ENCODE measurements at places on chromosomes 1 and 21.
A peak's percentile ranks its signal among the peaks of the same experiment; 100 is the strongest.

- DNase-seq: no peak
Measured at GRCh38 chr1:20110679-20111078, 8.7 kb downstream of the PLA2G2D start.

DNA sequence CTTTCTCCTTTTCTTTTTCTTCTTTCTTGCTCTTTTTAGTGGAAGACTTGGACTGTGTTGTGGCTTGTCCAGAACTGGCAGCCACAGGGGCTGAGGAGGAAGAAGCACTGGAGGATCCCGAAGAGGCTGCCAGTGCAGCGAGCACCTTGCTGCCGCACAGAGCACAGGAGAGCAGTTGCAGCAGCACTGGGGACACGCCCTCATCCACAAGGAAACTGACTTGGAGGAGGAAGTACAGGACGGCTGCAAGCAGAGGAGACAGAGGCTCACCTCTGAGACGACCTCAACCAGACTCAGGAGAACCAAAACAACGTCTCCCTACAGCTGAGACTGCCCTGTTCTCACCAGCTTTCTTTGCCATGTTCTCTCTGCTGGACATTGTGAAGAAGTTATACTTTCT lies 88.9 kb downstream of the UBR4 start:
- DNase-seq: no peak

DNA sequence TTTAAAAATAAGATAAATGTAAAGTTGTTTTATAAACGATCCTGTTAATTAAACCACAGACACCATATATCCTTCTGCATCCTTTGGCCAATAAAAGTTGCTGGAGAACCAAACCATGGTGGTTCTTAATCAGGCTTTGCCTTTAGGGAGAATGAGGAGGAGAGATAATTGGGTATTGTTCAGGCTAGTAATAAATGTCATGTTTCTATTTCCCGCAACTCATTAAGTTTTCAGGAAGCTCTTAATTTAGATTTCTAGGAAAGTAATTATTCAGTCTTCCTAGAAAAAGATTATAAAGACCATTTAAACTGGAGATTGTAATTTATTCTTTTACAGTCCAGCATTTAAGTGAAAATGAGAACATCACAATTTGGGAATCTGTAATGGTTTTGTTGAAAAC lies 34.5 kb downstream of the RAB4A start:
- no peak for DNase-seq

DNA sequence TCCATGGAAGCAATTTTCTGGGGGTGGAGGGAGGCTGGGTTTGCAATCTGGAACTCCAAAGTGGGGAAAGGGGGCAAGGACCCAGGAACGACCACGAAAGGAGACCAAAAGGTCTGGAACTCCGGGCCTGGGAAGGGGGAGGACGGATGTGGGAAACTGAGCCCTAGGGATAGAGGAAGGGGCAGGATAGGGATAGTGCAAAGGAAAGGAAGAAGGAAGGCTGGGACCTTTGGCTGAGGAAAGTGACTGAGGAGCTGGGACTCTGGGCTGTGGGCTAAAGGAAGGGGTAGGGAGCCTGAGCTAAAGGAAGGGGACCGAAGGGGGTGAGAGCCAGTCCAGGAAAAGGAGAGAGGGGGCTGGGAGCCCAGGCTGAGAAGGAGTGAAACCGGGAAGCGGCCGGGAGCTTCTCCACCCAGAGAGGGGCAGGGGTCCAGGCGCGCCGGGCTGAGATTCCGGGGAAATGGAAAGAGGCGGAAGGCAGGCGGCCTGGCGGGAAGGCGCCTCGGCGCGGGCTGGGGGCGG lies 395 bp downstream of the SLC9A1 start:
- DNase-seq: no peak

- DNase-seq: peak; percentile 16
Measured at GRCh38 chr21:15617964-15618363, 111.8 kb upstream of the USP25 start.

DNA sequence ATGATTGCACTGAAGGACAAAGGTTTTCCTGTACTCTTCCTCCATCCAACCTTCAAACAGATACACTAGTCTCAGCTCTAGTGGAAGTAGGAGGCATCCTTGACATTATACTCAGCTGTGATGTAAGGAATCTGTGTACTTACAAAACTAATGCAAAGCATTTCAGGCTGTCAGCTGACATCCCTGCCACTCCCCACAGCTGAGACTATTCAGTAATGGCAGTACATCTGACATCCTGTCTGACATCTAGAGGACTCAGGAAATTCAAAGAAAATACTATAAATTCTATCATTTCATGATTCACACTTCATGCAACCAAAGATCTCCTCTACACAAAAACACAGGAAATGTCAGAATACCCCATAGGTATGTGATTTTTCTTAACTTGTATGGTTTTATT lies 325.8 kb downstream of the SMYD3 start:
- DNase-seq: no peak

DNA sequence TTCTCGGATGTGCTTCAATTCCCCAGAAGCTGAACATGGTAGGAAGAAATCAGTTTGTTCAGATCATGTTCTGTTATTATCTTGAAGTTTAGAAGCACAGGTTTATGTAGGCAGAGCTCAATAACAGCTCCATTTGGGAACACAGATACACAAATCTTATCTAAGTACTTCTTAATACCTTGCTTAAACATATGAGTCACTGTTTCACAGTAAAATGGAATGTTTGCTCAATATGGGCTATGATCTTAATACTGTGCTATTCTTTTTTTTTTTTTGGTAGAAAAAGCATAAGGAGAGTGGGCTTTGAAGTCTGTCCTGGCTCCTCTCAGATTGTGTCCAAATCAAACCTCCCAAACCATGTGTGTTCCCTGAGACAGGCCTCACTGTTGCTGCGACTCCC lies 13.4 kb downstream of the PROK1 start:
- no peak for DNase-seq

- DNase-seq: no peak
Measured at GRCh38 chr1:36752431-36752830, 269.7 kb upstream of the CSF3R start.

DNA sequence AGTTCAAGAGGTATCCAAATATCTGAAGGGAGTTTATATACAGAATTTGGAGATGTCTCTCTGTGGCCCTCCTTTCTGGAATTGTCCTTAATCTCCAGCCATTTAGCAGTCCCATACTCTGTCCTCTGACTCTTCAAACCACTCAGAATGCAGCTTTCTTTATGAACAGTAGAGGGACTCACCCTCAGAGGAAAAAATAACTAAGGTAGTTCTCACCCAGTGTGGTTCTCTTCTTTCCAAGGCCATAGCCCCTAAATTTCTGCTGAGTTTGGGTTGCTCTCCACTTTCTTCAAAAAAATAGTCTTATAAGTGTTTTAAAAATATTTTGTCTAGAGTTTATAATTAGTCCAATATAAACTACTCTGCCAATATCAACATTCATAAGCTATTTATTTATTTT lies 369.7 kb downstream of the MATN1 start:
- DNase-seq: no peak

- no peak for DNase-seq
Measured at GRCh38 chr1:74162333-74162732, 35.6 kb downstream of the LRRIQ3 start.

DNA sequence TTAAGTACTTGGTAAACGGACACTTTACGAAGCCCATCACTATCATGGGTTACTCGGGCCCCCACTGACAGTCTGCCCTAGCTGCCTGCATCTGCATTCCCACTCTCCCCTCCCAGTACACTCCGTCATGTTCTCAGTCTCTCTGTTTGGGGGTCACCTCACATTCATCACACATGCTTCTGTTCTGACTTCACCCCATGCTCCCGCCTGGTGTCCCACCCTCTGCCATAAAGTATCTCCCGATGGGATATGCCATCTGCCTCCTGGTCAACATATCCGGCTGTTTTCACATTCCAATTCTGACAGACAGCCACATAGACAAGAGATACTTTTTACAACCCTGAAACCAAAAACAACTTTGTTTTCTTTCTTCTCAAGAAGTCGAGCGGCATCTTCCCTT lies 1.0 kb downstream of the OLFML2B start:
- DNase-seq: no peak

GRCh38 chr1:245768596-245768995 lies 613.8 kb downstream of the KIF26B start:
- DNase-seq: no peak

- DNase-seq: no peak
Measured at GRCh38 chr21:17828223-17828622, 9.1 kb upstream of the C21orf91 start.

- no peak for DNase-seq
Measured at GRCh38 chr1:29490204-29490934, 254.0 kb downstream of the PTPRU start.

GRCh38 chr21:43703035-43703880 lies 15.7 kb upstream of the PDXK start:
- no peak for DNase-seq

DNA sequence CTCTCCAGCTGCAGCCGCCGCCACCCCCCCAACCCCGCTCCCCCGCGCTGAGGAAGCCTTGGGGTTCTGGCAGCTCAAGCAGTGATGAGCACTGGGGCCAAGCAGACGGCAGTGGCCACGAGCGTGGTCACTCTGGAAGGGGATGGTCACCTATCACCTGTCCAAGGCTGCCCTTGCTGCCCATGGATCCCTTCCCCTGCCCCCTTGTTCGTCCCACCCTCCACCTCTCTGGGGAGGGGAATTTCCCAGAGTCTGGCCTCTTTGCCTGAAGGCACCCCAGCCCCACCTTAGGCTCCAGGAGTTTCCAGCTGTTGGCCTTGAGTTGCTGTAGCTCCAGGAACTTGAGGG lies 7.2 kb upstream of the SMIM12 start:
- DNase-seq: no peak

- DNase-seq: no peak
Measured at GRCh38 chr1:196433000-196433399, 175.2 kb downstream of the KCNT2 start.

DNA sequence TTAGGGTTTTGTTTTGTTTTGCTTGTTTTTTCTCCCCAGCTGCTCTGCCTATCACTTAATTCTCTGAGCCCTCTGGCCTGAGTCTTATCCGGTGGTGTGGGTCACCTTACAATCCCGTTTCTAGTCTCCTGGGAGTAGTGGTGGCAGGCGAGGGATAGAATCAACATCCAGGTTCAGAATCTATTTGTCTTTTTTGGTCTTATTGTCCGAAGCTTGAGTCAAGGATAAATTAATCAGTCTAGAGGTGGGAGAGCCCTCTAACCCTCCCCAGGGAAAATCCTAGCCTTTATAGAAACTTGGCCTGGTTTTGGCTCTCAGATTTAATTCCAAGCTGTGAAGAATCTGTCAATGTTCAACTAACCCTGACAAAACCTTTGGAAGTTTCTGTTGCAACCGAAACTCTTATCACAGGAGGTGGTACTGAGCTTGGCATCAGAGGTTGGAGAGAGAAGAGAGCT lies 246.3 kb downstream of the FGGY start:
- no peak for DNase-seq

DNA sequence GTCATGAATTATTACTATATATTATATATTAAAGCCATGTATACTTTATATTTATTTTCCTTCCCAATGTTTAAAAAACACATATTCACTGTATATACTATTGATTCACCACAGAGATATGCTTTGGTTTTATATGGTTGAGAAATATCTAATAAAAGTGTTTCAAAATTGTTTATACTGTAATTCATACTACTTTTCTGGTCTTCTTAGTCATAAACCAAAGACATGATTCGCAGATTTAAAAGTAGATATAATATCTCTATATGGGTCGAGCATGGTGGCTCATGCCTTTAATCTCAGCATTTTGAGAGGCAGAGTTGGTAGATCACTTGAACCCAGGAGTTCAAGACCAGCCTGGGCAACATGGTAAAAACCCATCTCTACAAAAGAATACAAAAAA lies 738.4 kb downstream of the USP25 start:
- no peak for DNase-seq

- no peak for DNase-seq
Measured at GRCh38 chr1:182195733-182196132, 134.2 kb upstream of the ZNF648 start.

- no peak for DNase-seq
Measured at GRCh38 chr1:38724160-38725131, 135.1 kb downstream of the RRAGC start.

DNA sequence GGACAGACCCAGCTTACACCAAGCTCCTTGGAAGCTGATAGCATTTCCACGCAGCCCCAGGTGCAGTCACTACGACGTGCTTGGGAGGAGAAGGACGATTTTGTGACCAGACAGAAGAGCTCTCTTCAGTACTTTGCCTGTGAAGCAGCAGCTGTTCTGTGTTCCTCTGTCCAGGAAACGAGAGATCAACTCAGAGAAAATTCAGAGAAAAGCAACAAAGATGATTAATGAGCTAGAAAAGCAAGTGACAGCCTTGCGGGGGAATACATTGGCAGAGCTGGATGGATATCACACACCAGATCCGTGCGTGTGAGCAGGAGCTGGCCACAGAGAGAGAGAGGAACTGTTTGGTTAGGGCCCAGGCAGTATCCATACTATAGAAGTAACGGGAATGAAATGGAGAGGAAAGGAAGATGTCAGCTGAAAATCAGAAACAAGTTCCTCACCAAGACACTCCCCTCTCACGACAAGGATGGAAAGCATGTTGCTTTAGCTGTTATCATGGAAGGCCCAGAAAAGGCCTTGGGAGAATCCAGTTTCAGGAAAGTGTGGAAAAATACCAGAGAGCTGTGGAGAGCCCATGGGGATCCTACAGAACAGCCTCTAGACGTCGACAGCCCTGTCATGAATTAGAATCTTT lies 106.2 kb downstream of the TOMM20 start:
- no peak for DNase-seq

- no peak for DNase-seq
Measured at GRCh38 chr21:36768496-36768895, 69.6 kb downstream of the SIM2 start.

- DNase-seq: no peak
Measured at GRCh38 chr1:59232216-59232615, 64.7 kb upstream of the FGGY start.

DNA sequence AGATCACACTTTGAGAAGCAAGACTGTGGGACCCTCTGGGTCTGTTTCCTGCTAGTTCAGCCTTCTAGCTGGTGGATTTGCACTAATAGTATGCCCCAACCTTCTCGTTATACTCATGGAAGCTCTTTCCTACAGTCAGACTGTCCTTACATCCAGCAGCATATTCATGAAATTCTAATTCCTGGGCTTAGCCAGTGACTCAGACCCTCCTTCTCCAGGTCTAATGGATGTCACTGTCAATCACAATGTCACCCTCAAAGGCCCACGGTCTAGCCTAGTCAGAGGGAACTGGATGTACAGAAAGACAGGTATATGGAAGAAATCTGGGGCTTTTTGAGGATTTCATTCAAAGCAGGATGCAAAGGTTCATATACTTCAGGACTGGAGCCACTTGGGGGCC lies 72.4 kb downstream of the KCNJ15 start:
- no peak for DNase-seq
